GM23338 (cell line): ENCODE measurements at places on chromosomes 13 and 19.
A peak's percentile ranks its signal among the peaks of the same experiment; 100 is the strongest.

- DNase-seq, result no peak
Measured at GRCh38 chr13:74204602-74205312, 70.6 kb upstream of the KLF12 start.

- no peak for DNase-seq
Measured at GRCh38 chr13:68190818-68191217, 960.7 kb upstream of the PCDH9 start.

- DNase-seq, result no peak
Measured at GRCh38 chr13:59230484-59231264, 933.1 kb downstream of the DIAPH3 start.

GRCh38 chr13:39892721-39893685 lies 237.5 kb downstream of the COG6 start:
- no peak for DNase-seq

GRCh38 chr19:35759697-35760096 lies 1.7 kb downstream of the PROSER3 start:
- DNase-seq, result no peak

GRCh38 chr13:86813198-86813597 lies 858.0 kb upstream of the SLITRK5 start:
- peak; percentile 24 for DNase-seq

- no peak for DNase-seq
Measured at GRCh38 chr13:50116430-50116973, 101.3 kb downstream of the KCNRG start.

DNA sequence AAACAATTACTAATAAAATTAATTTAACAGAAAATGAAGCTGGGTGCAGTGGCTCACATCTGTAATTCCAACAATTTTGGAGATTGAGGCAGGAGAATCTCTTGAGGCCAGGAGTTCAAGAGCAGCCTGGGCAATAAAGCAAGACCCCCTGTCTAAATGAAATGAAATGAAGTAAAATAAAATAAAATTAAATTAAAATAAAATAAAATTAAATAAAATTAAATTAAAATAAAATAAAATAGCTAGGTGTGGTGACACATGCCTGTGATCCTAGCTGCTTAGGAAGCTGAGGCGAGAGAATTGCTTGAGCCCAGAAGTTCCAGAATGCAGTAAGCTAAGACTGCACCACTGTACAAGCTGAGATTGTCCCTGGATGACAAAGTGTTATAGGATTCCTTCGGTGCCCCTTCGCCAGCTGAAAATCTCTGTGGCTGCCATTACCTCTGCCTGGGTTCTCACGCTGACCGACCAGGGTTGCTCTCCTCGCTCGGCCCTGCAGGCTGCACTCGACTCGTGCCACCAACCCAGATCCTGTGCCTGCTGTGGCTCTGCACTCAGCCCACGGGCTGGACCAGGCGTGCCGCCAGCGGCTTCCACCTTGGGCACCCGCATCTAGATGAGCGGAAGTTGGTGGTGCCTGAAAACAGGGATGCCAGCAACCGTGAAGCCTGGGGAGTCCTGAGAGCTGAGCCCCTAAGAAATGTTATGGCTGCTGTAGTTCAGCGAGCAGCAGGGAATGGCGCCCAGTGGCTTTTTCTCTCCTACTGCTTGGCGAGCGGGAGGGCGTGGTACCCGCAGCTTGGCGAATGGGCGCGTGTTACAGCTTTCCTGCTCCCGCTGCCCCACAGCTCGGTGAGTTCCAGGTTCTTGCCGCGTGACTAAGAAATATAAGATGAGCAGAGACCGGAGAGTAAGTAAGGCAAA lies 539.2 kb upstream of the PCDH9 start:
- DNase-seq, result no peak

DNA sequence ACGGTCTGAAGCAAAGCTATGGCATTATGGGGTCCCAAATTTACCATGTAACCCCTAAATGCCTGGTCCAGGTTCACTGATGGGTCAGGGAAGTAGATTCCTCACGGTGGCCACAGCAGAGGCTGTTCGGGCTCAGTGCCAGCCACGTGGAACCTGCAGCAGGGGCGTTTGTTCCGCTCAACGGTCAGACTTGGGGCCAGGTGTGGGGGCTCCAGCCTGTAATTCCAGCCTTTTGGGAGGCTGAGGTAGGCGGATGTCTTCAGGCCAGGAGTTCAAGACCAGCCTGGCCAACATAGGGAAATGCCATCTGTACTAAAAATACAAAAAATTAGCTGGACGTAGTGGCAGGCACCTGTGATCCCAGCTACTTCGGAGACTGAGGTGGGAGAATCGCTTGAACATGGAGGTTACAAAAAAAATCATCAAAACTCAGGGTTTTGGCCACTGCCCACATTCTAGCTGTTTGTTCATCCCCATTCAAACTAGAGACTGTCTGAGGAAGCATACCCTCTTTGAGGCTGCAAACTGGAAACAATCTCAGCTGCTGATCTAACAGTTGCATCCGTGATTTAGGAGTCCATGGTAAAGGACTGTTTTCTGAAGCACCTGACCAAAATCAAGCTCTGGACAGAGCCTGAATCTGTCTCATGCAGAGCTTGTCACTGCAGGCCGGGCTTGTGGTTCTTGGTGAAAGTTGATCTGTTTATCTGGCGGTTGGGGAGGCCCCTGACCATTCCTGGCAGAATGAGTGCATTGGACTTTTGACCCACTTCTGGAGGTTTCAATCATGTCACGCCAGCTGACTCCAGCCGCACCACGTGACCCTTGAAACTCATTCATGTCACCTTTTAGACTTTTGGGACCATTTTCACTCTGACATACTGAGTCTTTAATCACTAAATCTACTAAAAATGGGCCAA lies 30.2 kb upstream of the ZNF331 start:
- no peak for DNase-seq

GRCh38 chr19:49912965-49913685 lies 15.9 kb upstream of the ATF5 start:
- DNase-seq, result peak; percentile 77
